ENCODE measurements at places on chromosomes 1 and 21. TPM values are rescaled to one million over a fixed set of nuclear protein-coding genes. Genes with fewer than 3 reads are reported as not detected.

The SPATA21 gene
- total RNA-seq = not detected

The S100A9 gene
- 62.2 TPM for total RNA-seq

GRCh38 chr1:160621633-160622413, 25.0 kb downstream of the SLAMF1 start:
- no peak for DNase-seq

DNA sequence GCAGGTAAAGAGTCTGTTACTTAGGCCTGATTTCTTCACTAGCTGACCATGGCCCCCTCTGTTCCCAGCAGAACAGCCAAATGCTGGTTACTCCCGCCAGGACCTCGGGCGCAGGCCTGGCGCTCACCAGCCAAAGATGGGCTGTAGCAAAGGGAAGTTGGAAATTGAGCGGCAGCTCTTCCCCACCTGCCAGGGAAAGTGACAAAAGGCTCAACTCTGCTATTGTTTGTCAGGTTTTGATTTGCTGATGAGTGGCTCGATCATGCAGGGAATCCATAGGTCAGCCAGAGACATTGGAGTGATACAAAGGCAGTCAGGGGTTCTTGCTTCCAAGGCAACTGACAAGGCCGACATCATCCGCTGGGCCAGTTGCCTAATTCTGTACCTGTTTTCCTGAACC, 120.1 kb downstream of the ASTN1 start:
- DNase-seq = no peak

- peak; percentile 54 for DNase-seq
These were observed 6.6 kb downstream of the SDC3 start for GRCh38 chr1:30901798-30902581.

- no peak for DNase-seq
These were observed 1.0 kb downstream of the ST6GALNAC5 start for GRCh38 chr1:76868154-76868882.

GRCh38 chr1:167756730-167757405, 35.1 kb downstream of the MPZL1 start:
- DNase-seq = peak; percentile 37

DNA sequence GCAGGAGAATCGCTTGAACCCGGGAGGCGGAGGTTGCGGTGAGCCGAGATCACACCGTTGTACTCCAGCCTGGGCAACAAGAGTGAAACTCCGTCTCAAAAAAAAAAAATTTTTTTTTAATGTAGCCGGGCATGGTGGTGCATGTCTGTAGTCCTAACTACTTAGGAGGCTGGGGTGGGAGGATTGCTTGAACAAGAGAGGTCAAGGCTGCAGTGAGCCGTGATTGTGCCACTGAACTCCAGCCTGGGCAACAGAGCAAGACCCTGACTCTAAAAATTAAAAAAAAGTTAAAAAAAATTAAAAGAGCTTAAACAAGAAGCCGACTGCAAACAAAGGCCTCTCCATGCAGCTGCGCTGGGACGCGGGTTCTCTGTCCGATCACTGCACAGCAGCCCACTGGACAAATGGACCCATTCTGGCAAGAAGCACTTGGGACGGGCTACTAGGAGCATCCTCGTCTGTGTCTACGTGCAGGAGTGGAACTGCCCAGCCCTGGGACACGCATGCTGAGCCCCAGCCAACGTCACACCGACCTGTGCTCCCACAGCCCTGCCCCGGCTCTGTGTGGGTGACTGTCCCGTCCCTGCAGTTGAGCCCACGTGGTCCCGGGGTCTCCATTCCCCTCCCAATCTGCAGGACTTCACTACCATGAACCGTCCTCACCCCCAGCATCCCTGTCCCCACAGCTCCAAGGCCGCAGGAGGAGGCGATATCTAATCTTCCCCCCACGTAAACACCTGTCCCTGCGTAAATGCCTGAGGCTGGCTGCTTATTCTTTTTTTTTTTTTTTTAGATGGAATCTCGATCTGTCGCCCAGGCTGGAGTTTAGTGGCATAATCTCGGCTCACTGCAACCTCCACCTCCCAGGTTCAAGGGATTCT, 12.3 kb downstream of the SLC35E2B start:
- peak; percentile 6 for DNase-seq

GRCh38 chr1:54407404-54408146, 1.4 kb upstream of the SSBP3 start:
- DNase-seq = peak; percentile 39

DNA sequence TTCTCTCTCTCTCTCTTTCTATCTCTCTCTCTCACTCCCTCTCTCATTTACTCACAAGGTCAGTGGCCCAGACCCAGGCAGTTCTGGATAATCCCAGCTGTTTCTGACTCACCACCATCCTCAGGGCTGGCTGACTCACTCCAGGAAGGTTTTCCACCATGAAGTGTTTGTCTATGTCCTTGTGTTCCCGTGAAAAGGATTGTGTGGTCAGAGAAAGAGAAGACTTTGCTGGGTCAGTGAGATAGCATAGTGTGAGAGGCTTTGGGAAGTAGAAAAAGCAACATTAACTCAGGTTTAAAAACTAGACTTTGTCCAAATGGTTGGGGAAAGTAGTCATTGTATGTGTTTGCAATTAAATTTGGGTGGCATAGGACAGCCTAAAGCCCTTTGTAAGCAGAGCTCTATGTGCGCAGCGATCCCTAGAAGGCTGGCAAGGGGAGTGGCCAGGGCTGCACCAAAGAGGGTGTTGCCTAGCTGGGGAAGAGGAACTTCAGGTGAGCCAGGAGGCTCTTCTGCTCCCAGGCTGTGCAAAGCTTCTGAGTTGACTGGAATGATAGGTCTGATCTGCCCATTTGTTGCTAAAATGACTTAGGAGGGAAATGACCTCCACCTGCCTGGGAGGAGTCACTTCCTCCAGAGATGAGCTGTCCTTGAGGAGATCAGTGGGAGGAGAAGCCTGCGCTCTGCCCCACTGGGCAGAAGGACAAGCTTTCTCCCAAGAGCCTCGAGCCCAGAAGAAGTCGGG, 4.9 kb upstream of the CAPN2 start:
- DNase-seq = peak; percentile 50
